ENCODE measurements at places on chromosomes 6 and 20.

GRCh38 chr6:13120483-13121482 lies 207.6 kb downstream of the TBC1D7 start:
- DNase-seq = no peak

DNA sequence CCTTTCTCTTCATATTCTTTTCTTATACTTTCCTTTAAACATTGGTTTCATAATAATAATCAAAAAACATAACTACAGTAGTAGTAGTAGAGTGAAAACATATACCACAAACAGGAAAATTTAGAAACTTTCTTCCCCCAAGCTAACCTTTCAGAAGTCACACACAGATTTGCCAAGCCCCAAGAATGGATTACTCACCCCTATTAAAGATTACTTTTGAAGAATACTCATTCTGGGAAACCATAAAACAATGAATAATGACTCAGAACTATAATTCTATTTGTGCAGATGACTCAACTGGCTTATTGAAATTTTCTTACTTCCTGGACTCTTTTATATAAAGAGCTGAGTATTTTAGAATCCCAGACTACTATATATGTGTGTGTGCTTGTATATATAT lies 119.4 kb upstream of the GJE1 start:
- DNase-seq = peak; percentile 10

DNA sequence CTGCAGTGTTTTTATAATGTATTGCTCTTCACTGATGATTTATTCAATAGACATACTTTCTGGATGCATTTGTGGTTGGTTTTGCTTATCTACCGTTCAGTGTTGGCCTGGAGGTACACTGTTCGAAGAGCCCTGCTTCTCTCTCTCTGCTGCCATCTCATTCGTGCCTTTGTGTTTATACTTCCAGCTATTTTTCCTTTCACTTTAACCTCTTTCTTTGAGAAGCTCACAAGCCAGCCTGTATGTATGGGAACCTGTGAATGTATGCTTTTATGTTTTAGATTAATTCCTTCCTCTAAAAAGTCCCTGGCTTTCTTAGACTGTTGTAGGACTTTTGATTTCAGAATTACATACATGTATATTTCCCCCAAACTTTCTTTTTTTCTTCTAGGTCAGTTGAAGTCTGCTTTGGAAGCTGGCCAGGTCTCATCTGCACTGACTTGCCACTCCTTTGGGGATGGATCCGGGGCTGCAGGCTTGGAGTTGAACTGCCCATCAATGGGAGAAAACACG lies 83.0 kb downstream of the SCAND1 start:
- no peak for DNase-seq

GRCh38 chr6:100488244-100488643 lies 23.5 kb upstream of the SIM1 start:
- peak; percentile 35 for DNase-seq

GRCh38 chr20:53621482-53622246 lies 28.0 kb upstream of the ZNF217 start:
- peak; percentile 61 for DNase-seq

- DNase-seq = no peak
Measured at GRCh38 chr6:30157581-30157980, 3.4 kb downstream of the TRIM10 start.

GRCh38 chr6:35804996-35805736 lies at the start of gene LHFPL5:
Gene LHFPL5, plus strand, starts transcription at chr6:35805352. Its CDS starts 319 bp downstream, at chr6:35805671.
- DNase-seq = peak; percentile 30

- no peak for DNase-seq
Measured at GRCh38 chr6:125339653-125340052, 37.9 kb upstream of the HDDC2 start.

GRCh38 chr20:36167902-36168503 lies 13.5 kb downstream of the EPB41L1 start:
- no peak for DNase-seq

GRCh38 chr20:63497138-63497945 lies 1.5 kb downstream of the EEF1A2 start:
- no peak for DNase-seq

GRCh38 chr6:147689398-147689797 lies 180.9 kb downstream of the SAMD5 start:
- no peak for DNase-seq

GRCh38 chr20:12061466-12061865 lies 143.8 kb downstream of the BTBD3 start:
- DNase-seq = no peak

GRCh38 chr6:29792123-29793035 lies 35.2 kb upstream of the HLA-G start:
- DNase-seq = peak; percentile 50

DNA sequence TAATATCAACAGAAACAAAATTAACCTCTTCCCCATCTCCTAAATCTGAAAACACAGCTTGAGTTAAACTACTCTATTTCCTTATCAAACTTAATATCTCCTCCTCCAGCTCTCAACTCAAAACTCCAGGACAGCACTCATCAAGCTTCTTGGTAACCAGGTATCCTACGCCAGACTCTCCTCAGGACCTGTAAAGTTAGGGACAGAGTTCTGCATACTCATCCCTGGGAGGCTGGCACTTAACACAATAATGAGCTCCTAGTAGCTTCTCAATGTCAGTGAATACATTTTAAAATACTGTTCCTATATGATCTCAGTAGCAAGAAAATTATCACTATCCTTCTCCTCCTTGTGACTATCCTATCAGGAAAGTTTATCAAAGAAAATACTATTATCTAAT lies 240.3 kb downstream of the PTPRK start:
- no peak for DNase-seq

- DNase-seq = no peak
Measured at GRCh38 chr6:10382728-10383330, 32.0 kb downstream of the TFAP2A start.

DNA sequence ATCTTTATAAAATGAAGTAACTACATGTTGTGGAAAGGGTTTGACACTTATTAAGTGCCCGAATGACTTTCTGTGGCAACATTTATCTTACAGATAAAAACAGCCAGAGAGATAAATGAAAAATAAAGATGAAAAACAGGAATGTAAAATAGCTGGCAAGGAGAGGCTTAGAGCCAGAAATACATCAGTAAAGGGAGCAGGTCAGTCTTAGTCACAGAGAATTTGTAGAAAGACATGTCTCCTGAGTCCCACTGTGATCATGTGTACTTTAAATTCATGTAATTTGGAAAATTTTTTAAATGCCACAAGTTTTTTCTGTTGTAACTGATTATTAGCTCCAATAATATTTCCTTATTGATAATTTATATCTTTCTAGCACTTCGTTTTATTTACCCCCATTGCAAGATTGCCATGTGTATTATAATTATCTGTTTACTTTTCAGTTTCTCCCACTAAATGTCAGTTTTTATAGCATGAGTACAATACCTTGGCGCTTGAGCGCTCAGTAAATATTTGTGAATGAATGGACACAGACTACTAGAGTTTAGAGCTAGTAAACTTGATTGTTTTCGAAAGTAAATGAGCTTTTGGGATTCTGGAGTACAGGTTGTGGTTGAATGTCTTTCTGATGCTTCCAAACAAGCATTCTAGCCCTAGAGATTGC lies 15.2 kb downstream of the TAB2 start:
- no peak for DNase-seq

DNA sequence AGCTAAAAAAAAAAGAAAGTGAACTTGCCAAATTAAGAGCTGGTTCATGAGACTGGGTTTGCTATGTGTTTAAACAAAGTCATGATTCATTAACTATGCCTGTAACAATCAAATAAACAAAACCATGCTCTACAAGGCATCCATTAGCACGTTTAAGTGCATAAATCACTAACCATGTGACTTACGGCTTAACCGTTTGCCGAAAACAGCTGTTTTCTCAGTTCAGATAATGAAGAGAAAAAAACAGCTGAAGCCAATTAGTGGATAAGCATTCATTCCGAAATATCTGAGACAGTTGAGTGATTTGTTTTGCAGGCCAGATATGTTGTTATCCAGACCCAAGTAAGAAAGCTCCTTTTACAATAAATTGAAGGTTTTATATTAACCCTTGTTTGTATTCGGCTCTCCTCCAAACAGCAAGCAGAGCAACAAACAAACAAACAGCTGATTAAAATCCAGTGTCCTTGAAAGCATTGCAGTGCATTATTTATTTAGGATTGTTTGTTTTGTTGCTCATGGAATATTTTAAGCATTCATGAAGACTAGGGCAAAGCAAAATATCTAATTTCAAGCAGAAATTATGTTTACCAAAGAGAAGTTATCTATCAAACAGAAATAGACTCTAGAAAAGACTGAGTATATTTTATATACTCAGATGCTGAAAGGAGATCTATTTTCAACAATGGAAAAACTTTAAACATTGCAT lies 343.5 kb downstream of the RFPL4B start:
- DNase-seq = no peak

DNA sequence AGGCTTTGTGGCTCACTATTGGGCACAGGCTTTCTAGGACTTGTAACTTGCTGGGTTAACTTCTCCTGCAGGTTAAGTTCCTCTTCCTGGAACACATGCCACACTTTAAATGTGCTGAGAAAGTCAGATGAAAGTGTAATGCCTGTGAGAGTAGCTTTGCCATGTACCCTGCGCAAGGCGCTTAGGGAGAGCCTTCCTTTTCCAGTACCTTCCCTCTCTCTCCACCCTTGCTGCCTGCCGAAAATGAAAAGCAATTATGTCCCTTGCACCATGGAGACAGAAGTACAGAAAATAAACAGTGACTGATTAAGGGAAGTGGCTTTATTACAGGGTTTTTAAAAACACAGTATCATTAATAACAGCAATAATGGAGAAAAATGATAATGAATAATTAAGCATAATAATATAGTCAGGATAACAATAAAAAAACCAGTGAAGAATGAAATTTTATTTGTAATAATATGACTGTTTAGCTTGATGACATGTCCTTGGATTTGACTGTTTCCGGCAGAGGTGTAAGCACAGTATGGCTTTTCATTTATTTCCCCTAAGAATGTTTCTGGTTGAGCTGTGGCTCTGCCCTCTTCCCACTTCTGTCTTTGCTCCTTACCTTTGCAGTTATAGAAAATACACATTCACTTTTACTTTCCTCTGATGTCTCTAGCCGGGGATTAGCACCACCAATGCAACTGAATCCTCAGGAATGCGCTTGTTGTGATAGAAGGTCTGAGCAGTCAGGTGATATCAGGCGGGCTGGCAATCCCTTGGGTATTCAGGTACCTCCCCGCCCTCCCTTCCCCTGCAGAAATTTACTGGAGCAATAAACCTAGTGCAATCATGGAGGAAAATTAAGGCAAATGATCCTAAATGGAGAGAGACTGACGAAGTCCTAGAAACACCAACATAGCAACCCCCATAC lies 472.3 kb upstream of the CITED2 start:
- no peak for DNase-seq

- peak; percentile 18 for DNase-seq
Measured at GRCh38 chr20:64161356-64162238, 2.7 kb upstream of the MYT1 start.

- DNase-seq = no peak
Measured at GRCh38 chr6:12635813-12636212, 80.8 kb upstream of the PHACTR1 start.

GRCh38 chr6:45455408-45455807 lies 77.7 kb upstream of the SUPT3H start:
- DNase-seq = no peak

- DNase-seq = peak; percentile 82
Measured at GRCh38 chr6:6826095-6826901, 237.8 kb downstream of the LY86 start.

GRCh38 chr6:4727671-4728435 lies 48.4 kb upstream of the CDYL start:
- DNase-seq = peak; percentile 45

GRCh38 chr6:36269834-36270705 lies at the start of gene PNPLA1:
Gene PNPLA1, plus strand, starts transcription at chr6:36270060. Its CDS starts 400 bp downstream, at chr6:36270460.
- DNase-seq = no peak

DNA sequence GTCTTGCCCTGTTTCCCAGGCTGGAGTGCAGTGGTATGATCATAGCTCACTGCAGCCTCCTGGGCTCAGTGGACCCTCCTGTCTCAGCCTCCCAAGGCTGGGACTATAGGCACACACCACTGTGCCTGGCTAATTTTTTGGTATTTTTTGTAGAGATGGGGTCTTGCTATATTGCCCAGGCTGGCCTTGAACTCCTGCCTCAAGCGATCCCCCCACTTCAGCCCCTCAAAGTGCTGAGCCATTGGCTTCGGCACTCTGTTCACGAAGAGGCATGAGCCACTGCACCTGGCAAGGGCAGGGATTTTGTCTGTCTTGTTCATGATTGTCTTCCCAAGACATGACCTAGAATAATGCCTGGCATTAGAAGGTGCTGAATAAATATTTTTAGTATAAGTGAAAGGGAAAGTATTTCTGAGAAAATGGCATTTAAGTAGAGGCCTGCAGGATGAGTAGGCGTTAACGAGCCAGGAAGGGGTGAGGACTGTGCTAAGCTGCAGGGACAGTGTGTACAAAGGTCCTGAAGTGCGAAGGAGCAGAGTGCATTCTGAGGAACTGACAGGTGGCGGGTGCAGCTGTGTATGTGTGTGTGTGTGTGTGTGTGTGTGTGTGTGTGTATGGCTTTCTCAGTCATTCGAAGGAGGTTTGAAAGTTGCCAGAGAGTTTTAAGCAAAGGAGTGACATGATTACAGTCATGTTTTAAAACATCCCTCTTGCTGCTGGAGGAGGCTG lies 43.0 kb downstream of the VEGFA start:
- peak; percentile 53 for DNase-seq

- no peak for DNase-seq
Measured at GRCh38 chr6:14744212-14744556, 501.7 kb upstream of the JARID2 start.

DNA sequence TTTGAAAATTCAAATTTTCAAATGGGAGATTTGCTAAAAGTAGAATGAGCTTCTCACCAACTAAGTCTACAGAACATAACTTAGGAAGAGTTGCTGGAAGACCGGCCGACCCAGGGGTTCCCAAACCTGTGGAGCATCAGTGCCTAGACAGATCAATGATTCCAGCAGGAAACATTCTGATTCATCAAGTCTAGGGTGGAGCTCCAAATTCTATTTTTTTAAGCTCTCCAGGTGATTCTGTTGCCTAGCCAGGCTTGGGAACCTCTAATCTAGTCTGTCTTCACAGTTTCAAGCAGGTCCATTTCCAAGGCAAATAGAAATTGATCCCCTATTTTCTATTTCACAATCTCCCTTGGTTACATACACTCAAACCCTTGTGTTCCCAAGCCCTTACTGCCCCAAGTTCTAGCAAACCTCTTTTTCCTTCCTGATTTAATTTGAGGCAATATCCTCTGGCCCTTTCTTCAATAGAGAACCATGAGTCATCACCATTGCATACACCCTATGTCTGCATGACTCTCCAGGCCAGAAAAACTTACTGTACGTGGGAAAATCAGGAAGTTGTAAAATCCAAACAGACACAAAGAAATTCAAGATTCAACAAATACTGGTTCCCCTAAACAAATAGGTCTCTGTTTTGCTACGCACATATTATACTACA lies 8.9 kb downstream of the ATXN1 start:
- DNase-seq = no peak

GRCh38 chr6:33029328-33030184 lies 20.2 kb upstream of the HLA-DOA start:
- peak; percentile 93 for DNase-seq

GRCh38 chr20:43015566-43015965 lies 174.1 kb downstream of the PTPRT start:
- DNase-seq = no peak
